ENCODE measurements at places on chromosomes 5 and 9. TPM values are rescaled to one million over a fixed set of nuclear protein-coding genes. Genes with fewer than 3 reads are reported as not detected.

GRCh38 chr9:33721674-33722358 is 73.5 kb upstream of the PRSS3 start:
- DNase-seq: peak; percentile 76

Gene SLC45A2
- total RNA-seq: not detected

DNA sequence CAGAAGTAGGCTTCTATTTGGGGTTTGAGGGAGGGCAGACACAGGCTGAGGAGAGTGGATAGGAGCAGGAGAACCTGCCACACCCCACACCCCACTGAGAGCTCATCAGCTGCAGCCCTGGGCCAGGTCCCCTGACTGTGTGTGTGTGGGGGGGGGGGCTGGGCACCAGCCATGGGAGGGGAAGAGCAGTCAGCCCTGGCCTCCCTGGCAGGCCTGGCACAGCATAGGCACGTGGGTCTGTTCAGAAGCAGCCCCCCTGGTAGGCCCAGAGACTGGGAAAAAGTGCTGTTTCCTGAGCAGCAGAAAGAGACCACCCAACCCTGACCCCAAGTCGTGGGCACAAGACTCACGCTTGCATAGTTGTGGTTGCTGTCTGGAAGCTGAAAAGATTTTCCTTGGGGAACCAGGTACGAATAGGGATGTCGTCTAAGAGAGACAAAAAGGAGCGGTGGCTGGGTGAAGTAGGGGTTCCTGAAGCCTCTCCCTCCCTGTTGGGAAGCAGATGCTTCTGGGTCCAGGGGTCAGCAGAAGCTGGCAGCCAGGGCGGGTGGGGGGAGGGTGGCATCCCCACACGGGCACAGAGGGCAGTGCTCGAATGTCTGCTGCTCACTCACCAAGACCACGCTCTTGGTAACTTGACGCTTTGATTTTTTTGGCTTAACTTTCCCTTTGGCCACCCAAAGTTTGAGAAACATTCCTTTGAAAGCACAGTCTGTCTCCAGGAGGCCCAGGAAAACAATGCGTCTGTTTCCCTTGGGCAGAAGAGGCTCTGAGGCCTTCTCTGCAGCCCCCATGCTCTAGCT is 2.9 kb downstream of the NSMF start:
- DNase-seq: no peak

- DNase-seq: peak; percentile 35
These were observed 15.8 kb downstream of the EXOC3 start for GRCh38 chr5:458547-459353.

DNA sequence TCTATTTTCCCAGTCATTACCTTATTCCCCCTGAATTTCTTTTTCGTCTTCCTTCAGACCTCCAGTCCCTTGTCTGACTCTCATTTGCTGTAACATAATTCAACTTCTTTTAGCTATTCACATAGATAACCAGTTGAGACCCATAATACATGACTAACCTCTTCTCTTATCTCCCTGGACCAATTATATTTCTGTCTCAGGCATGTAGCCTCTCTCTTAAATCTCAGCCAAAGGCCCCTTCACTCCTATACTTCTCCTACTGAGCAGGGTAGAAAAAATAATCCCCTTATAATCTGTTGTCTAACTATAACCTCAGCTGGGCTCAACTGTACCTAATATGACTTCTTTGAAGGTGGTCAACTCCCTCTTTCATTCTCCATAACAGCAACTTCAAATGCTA is 20.9 kb downstream of the RANBP6 start:
- DNase-seq: no peak
